Kidney glomerular epithelial cell (primary cell): ENCODE measurements at places on chromosomes 4 and X.

DNA sequence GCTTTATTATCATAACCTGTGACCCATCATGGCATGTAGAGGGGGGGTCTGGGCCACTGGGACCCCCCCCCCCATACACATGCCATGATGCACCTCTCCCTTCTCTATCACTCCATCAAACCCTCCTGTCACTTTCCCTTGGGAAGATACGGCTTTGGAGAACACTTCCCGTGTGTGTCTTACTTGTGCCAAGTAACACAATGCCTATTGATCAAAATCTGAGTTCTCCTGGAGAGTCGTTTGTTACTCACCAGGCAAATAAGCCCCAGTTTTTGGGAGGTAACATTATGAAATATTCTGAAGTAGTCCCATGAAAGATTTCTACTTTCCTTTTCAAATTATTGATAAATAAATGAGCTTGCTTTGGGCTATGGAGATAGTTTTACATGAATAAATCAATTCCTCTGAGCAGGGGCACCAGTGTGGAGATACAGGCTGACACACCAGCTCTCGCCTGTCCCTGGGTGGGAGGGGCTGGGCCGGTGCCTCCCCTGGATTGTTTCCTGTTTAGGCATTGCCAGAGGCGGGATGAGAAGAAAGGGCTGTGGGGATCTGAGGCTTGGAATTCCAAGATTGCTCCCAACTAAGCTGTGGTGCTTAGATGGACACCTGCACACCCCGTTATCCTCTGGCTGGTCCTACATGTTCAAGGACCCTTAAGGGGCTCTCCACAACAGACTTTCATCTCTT, 63.2 kb upstream of the WWC2 start:
- no peak for DNase-seq

GRCh38 chrX:134377537-134377936, 82.4 kb upstream of the HPRT1 start:
- peak; percentile 20 for DNase-seq

- DNase-seq = no peak
Measured at GRCh38 chrX:100076031-100076430, 334.0 kb downstream of the PCDH19 start.

DNA sequence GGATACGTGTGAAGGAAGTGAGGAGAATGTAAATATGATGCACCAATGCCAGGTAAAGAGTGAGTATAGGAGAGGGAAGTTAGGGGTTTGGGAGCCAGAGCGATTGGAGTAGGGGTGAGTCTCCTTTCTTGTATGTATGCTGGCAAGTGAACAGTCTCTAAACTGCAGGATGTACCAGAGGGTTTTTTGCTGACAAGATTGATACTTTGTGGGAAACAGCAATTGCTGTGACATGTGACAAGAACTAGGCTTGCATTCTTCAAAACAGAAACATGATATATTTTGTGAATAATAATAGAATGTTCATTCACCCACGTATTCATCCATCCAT, 706 bp downstream of the CHIC1 start:
- no peak for DNase-seq

- peak; percentile 54 for DNase-seq
Measured at GRCh38 chr4:170089668-170090351, at the start of gene AADAT. Gene AADAT, minus strand, starts transcription at chr4:170089956. Its CDS starts 266 bp downstream, at chr4:170089690.

DNA sequence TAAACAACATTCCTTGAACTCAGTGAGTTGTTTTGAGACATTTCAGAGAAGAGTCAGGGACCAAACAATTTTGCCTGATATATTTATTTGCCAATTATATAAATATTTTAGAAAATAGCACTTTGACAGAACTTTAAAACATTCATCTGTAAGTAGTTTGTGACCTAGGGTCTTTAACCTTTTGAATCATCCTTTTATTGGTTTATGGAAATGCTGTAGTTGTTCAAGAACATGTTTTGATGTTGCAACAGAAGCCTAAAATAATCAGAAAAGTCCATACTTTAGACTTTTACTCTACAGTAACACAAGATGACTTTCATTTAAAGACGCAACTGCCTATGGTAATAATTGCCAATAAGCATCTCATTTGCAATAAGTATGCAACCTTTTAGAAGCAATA, 43.0 kb downstream of the CXCL1 start:
- DNase-seq = no peak

DNA sequence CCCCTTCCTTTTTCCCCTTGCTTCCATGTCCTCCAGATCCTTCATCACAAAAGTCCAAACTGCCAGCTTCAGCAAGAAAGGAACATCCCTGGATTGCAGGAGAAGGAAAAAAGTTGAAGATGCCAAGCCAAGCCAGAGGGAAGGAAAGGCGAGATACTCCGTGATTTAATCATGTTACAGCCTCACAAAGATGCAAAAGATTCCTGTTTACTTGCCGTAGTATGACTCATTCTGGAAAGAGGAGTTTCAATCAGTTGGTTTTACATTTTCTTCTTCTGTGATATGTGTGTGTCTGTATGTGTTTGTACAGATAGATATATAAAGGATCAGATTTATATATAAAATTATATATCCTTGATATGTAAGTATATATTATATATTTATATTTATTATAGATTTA, 69.3 kb downstream of the BTC start:
- no peak for DNase-seq

DNA sequence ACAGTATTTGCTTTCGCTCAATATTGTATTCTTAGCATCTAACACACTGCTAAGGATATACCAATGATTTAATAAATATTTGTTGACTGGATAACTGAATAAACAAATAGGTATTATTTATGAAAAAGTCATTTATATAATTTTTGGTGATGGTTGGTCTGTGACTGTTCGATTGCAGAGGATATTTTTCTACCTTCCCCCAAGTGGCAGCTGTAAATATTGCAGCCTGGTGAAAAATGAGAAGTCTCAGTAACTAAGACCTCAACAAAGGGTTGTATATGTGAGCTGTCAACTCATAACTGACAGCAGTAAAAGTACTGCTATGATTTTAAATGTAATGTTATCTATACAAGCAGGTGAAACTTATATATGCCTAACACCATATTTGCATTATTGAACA, 36.0 kb downstream of the HTR2C start:
- DNase-seq = peak; percentile 6

DNA sequence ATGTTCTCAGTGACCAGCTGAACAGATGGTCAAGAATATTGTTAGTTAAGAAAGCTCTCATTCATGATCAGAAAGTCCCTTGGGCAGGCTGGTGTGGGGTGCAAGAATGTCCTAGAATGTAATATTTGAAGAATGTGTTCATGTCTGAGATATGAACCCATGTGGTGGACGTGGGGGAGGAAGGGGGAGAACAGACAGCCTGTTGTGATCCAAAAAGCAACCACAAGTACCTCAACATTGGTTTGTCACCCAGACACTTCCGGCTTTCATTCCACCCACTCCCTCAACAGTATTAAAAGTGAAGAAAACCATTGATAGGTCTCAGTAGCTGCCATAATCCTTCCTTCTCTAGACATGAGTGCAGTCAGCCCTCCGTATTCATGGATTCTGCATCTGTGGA, 82.2 kb downstream of the MAML3 start:
- no peak for DNase-seq

GRCh38 chr4:25180524-25181131, 20.4 kb upstream of the SEPSECS start:
- DNase-seq = peak; percentile 34

GRCh38 chr4:71126719-71127118, 133.3 kb downstream of the DCK start:
- DNase-seq = peak; percentile 84

DNA sequence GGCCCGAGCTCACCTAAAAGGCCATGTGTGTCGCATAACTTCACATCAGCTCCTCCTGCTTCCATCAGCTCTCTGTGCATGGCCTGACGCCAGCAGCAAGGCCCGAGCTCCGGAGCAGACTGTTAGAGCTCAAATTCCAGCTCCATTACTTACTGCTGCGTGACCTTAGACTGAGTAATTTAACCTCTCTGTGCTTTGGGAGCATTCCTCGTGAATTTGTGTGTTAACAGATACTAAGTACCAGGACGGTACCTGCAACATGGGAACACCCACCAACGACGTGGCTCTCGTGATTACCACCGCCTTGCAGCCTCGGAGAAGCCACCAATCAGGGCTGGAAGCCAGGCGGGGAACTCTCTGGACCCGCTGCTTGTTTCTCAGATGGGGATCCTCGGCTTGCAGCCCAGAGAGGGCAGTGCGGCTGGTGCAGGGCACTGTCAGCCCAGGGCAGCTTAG, 12.9 kb downstream of the LETM1 start:
- peak; percentile 33 for DNase-seq

DNA sequence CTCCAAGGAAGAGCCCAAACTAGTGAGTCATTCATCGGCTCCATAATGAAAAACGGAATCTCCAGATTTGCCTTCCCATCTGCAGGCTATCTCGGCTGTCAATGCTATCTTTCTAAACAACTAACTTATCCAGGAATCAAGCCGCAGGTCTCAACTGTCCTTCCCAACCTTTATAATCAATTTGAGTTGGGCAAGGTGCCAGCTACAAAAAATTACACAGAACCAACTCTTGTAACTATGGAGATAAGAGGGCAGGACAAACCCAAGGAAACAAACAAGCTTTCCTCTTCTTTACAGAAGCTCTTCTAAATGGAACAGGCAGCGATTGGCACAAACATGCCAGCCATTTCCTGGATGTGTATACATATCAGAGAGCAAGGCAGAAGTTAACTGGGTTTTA, 61.2 kb upstream of the RAI2 start:
- DNase-seq = no peak

DNA sequence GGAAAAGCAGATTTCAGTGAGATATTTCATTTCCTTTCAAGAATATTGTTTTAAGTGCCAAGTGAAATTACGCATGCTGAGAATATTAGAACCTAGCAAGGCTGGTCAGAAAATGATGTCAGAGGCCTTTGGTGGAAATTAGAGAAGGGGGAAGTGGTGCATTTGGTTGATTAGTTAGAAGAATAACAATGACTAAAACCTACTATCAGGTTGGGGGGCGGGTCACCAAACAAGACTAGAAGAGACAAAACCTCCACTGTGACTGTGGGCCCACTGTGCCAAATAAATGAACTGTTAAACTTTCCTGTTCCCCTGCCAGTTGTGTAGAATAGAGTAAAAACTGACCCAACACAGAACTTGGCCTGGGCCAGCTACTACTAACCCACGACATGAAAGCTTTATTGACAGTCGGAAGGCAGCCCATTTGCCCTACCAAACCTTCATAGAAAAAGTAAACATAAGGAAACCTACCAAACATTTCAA, 2.9 kb downstream of the RAPGEF2 start:
- DNase-seq = peak; percentile 80
